ENCODE measurements at places on chromosomes 7 and 10. TPM values are rescaled to one million over a fixed set of nuclear protein-coding genes. Genes with fewer than 3 reads are reported as not detected.

DNA sequence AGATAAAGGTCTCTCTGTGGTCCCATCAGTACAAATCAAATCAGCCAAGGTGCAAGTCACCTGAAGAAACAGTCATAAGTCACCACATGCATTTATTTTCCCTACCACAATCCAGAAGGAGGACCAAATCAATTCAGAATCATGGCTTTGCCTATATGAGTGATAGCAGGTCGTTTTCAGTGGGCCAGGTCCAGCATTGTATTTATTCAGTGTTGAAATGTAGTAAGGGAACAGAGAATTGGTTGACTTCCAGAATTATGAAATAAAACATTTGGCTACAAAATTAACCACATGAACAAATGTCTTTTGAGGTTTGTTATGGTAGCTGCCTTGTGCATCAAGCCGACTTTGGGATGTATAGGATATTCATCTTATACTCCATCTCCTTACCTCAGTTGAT is 88.4 kb downstream of the POLR1F start:
- peaks cover 58% of the 10 kb centered on the region for H3K27me3 ChIP-seq
- H3K36me3 ChIP-seq = no peaks in the 10 kb centered on the region
- H3K4me3 ChIP-seq = no peak overlapping the region
- no peaks in the 10 kb centered on the region for H3K4me1 ChIP-seq
- DNase-seq = no peak
- no peak overlapping the region for H3K27ac ChIP-seq

DNA sequence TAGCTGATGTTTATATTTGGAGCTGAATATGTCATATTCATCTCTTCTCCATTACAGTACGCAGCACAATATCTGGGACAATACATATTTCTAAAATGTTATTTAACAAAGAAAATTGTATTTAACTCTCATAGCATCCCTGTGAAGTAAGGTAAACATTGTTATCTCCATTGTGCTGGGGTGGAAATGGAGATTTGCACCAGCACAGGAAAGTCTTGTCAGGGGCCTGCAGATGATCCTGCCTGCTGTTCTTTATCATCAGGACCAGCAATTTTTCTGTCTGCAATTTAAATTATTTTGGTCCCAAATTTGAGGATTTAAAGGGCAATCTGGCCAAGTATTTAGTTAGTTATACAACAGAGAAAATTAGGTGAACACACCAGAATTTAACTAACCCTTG is 144.4 kb downstream of the CPED1 start:
- no peak overlapping the region for H3K27ac ChIP-seq
- no peaks in the 10 kb centered on the region for H3K4me1 ChIP-seq
- no peak overlapping the region for H3K4me3 ChIP-seq
- no peaks in the 10 kb centered on the region for H3K36me3 ChIP-seq
- no peak for DNase-seq
- no peaks in the 10 kb centered on the region for H3K27me3 ChIP-seq

DNA sequence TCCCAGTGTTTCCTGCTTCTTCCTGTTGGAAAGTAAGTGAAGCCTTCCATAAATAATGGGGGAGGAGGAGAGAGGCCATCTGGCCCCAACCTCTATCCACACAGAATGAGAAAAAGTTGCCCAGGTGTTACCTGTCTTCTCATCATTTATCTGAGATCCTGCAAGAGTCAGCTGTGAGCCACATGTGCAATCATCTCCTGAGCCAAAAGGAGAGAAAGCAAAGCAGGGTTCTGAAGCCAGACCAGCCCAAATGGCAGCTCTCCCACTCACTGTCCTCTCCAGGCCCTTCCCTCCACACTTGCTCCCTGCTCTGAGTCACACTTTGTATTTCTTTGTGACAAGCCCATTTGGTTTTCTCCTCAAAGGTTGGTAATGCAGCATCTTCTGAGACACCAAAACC is 65.9 kb downstream of the FAM204A start:
- H3K27ac ChIP-seq = no peak overlapping the region
- H3K36me3 ChIP-seq = no peaks in the 10 kb centered on the region
- DNase-seq = no peak
- H3K4me3 ChIP-seq = no peak overlapping the region
- H3K4me1 ChIP-seq = no peaks in the 10 kb centered on the region

DNA sequence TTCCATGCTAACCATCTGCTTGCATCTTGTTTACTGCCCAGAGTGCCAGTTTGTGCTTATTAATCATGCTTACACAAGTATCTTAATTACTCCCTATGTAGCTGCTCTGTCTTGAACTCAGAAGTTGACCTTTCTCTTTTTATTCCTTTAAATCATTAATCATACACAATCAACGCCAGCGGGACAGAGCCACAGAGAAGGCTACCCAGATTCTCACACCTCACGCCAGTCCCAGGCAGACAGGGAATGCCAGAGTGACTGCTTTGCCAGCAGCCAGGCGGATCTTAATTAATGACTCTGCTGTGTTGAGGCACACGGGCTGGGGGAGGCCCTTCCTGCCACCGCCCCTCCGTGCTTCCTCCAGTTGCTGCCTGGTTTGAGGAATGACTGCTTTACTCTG is 229.4 kb downstream of the LRMDA start:
- no peak overlapping the region for H3K4me3 ChIP-seq
- no peak for DNase-seq
- H3K27me3 ChIP-seq = peaks cover 38% of the 10 kb centered on the region
- no peaks in the 10 kb centered on the region for H3K4me1 ChIP-seq
- H3K36me3 ChIP-seq = no peaks in the 10 kb centered on the region

GRCh38 chr7:8065356-8065813 is 96.8 kb downstream of the GLCCI1 start:
- no peak for DNase-seq
- no peak overlapping the region for H3K4me3 ChIP-seq
- H3K4me1 ChIP-seq = no peaks in the 10 kb centered on the region
- no peaks in the 10 kb centered on the region for H3K36me3 ChIP-seq

DNA sequence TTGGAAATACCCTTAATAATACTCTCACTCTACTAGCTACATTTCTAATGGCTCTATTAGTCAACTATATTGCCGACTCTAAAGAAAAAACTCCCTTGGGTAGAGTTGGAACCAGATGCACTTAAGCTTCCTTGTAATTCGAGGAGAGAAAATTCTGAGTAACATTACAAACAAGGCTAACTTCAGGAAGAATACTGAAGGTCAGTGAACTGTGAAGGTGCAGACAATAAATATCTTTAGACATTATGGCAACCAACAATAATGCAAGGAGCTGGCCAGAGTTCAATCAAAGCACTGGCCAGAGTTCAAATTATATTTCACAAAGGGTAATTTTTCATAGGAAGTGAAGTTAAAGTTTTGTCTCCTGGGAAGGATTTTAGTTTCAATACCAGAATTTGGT is 40.7 kb upstream of the MRLN start:
- no peak for DNase-seq
- no peak overlapping the region for H3K27ac ChIP-seq
- H3K36me3 ChIP-seq = peaks cover 40% of the 10 kb centered on the region
- H3K27me3 ChIP-seq = no peaks in the 10 kb centered on the region

GRCh38 chr10:124436191-124436638 is 13.6 kb downstream of the NKX1-2 start:
- no peak overlapping the region for H3K4me3 ChIP-seq
- no peak for DNase-seq
- H3K27me3 ChIP-seq = no peaks in the 10 kb centered on the region
- no peak overlapping the region for H3K27ac ChIP-seq

DNA sequence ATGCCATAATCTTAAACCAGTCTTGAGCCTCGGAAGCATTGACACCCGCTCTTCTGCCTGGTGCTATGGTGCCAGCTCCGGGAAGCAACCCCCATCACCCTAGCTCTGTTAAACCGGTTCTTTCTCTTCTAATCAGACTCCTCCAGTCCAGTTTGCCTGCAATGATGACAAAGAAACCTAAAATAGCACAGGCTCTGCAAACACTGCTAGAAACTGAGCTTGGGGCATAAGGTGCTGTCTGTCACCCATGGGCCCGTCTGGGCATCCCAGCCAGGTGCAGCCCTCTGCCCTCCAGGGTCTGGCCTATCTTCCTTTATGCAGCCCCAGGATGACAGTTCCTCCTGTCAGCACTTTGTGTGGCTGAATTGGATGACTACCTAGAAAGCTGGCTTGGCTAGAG is 14.2 kb upstream of the CAMK2G start:
- no peaks in the 10 kb centered on the region for H3K27me3 ChIP-seq
- peak overlapping the region; percentile 58 for H3K4me3 ChIP-seq
- H3K4me1 ChIP-seq = peaks cover 64% of the 10 kb centered on the region
- peak; percentile 74 for DNase-seq

DNA sequence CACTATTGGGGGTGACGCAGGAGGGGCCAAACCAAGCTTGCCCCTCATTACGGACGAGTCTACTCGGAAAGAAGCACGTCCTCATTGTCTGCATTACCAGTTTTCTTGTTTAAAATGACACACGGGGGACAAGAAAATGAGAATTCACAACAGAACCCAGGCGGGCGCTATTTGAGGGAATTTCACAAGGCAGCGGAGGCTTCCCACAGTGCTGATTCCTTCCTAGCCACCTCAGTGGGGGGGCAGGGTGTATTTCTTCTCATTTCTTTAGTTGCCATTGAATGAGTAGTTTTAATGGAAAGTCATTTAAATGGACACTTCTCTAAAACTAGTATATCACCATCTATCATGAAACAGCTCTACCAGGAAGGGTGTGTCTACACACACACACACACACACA is 42.9 kb downstream of the NRAP start:
- no peaks in the 10 kb centered on the region for H3K4me1 ChIP-seq
- no peak for DNase-seq
- no peaks in the 10 kb centered on the region for H3K36me3 ChIP-seq
- H3K4me3 ChIP-seq = no peak overlapping the region
- peaks cover 55% of the 10 kb centered on the region for H3K27me3 ChIP-seq

GRCh38 chr7:70614237-70615045 is 517.5 kb upstream of the GALNT17 start:
- no peaks in the 10 kb centered on the region for H3K4me1 ChIP-seq
- no peak overlapping the region for H3K27ac ChIP-seq
- H3K27me3 ChIP-seq = no peaks in the 10 kb centered on the region

DNA sequence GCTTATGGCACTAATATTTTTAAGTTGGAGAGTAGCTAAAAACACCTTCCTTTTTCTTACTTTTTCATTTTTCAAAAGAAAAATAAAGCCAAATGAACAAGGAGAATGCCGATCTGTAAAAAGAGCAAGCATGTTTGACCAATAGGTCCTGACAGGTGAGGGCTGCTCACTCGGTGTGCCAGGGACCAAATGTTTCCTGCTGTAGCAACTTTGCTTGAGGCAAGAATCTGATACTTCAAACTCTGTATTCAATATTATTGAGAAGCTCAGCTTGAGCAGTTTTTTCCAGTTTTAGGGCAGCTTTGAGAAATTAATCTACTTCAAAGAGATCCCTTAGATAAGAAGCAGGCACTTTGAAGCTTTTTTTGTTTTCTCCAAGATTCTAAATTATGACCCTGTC is 298.1 kb downstream of the BICC1 start:
- no peak overlapping the region for H3K27ac ChIP-seq
- DNase-seq = no peak
- H3K27me3 ChIP-seq = no peaks in the 10 kb centered on the region
- peaks cover 15% of the 10 kb centered on the region for H3K4me1 ChIP-seq

DNA sequence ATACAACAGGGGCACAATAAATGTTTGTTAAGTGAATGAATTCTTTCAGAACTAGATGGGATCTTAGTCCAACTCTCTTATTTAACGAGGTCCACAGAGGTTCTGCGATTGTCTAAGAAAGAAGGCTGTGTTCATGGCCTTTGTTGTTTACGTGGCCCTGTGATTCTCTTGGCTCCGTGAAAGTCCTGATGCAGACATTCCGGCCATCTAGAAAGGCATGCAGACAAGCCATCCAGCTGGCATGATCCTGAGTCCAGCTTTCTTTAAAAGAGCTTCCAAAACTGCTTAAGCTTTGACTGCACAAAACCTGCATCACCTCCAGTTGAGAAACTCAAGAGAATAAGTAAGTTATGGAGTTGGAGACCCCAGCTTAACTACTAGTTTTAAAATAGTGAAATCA is 26.0 kb downstream of the EGFR start:
- no peak for DNase-seq
- peaks cover 26% of the 10 kb centered on the region for H3K4me1 ChIP-seq
- H3K27ac ChIP-seq = no peak overlapping the region

GRCh38 chr10:120805014-120805812 is 45.9 kb upstream of the WDR11 start:
- H3K4me3 ChIP-seq = no peak overlapping the region
- no peaks in the 10 kb centered on the region for H3K4me1 ChIP-seq
- H3K27ac ChIP-seq = no peak overlapping the region
- H3K36me3 ChIP-seq = no peaks in the 10 kb centered on the region
- DNase-seq = no peak
- H3K27me3 ChIP-seq = peaks cover 39% of the 10 kb centered on the region

DNA sequence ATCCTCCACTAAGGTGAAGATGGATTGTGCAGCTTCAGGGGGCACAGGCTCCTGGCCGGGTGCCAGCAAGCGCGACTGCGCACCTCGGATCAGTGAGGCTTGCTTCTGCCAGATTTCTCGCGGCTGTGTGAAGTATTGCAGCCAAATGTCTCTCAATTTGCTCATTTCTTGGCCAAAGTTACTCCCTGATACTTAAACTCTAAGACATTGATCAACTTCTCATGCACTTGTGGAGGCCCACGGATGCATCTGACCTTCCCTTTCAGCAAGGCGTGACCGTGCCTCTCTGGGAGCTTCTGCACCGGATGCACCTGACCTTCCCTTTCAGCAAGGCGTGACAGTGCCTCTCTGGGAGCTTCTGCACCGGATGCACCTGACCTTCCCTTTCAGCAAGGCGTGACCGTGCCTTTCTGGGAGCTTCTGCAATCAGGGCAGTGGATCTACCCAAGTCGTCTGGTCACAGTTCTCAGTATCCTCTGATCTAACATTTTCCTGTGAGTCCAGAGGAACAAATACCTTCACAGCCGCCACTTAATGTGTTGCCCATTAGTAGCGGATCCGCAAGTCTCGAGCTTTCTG is 248.3 kb downstream of the ADARB2 start:
- H3K27ac ChIP-seq = no peak overlapping the region
- H3K4me3 ChIP-seq = no peak overlapping the region
- no peaks in the 10 kb centered on the region for H3K36me3 ChIP-seq
- no peaks in the 10 kb centered on the region for H3K4me1 ChIP-seq

GRCh38 chr7:45689011-45689796 is 115.0 kb downstream of the ADCY1 start:
- no peak overlapping the region for H3K4me3 ChIP-seq
- no peak for DNase-seq
- H3K27me3 ChIP-seq = peaks cover 16% of the 10 kb centered on the region
- H3K27ac ChIP-seq = no peak overlapping the region
- peaks cover 34% of the 10 kb centered on the region for H3K4me1 ChIP-seq

UNCX gene
- total RNA-seq = not detected

LRRC17 gene
- 0.42 TPM for total RNA-seq

EBLN1 gene
- total RNA-seq = not detected

LAMB4 gene
- not detected for total RNA-seq

CCDC6 gene
- total RNA-seq = 111 TPM

YWHAG gene
- 113 TPM for total RNA-seq

All from Calu3 (cell line).